Activated CD4-positive, alpha-beta memory T cell treated with anti-CD3 and anti-CD28 coated beads for 36 hours (primary cell): ENCODE measurements at places on chromosomes 13 and 19.

- H3K4me1 ChIP-seq, result peaks cover 3% of the 10 kb centered on the region
- H3K4me3 ChIP-seq, result no peak overlapping the region
Observed at GRCh38 chr19:27748551-27749152, 1464.3 kb downstream of the UQCRFS1 start.

GRCh38 chr19:1567848-1568227, 287 bp downstream of the MEX3D start:
- H3K4me1 ChIP-seq, result no peaks in the 10 kb centered on the region
- H3K27me3 ChIP-seq, result peaks cover 7% of the 10 kb centered on the region
- H3K4me3 ChIP-seq, result no peak overlapping the region

DNA sequence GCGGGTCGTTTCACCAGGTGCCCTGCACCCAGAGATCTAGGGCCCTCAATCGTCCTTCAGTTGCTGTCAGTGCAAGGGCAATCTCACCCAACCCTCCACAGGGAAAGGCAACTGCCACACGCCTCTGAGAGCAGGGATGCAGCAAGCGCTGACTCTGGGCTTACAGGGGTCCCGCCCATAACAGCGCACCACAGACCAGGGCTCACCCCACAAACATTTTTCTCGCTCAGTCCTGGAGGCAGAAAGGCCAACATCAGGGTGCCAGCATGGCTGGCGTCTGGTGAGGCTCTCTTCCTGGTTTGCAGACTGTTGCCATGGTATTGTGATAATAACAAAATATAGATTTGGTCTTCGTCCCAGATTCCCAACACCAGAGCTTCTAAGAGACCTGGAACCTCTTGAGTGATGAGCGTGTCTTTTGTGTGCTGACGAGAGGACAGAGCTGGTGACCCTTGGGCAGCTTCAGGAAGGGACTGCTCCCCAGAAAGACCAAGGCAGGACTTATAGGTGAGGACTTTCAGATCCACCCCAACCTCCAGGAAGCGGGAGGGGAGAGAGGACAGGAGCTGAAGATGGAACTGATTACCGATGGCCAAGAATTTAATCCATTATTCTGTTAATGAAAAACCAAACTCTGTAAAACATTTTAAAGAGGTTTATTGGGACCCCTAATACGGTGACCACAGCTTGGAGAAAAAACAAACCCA, 51.3 kb downstream of the C13orf46 start:
- peaks cover 2% of the 10 kb centered on the region for H3K36me3 ChIP-seq
- H3K27ac ChIP-seq, result no peak overlapping the region
- peaks cover 37% of the 10 kb centered on the region for H3K27me3 ChIP-seq

GRCh38 chr19:3071768-3072167, 9.5 kb upstream of the TLE5 start:
- H3K27ac ChIP-seq, result no peak overlapping the region
- no peaks in the 10 kb centered on the region for H3K36me3 ChIP-seq
- H3K4me3 ChIP-seq, result no peak overlapping the region
- H3K27me3 ChIP-seq, result no peaks in the 10 kb centered on the region
- DNase-seq, result no peak
- peaks cover 4% of the 10 kb centered on the region for H3K4me1 ChIP-seq

- no peak overlapping the region for H3K4me3 ChIP-seq
- H3K4me1 ChIP-seq, result peaks cover 8% of the 10 kb centered on the region
- peaks cover 49% of the 10 kb centered on the region for H3K36me3 ChIP-seq
- H3K27ac ChIP-seq, result no peak overlapping the region
- no peak for DNase-seq
Observed at GRCh38 chr13:33828431-33829129, 10.6 kb downstream of the RFC3 start.

DNA sequence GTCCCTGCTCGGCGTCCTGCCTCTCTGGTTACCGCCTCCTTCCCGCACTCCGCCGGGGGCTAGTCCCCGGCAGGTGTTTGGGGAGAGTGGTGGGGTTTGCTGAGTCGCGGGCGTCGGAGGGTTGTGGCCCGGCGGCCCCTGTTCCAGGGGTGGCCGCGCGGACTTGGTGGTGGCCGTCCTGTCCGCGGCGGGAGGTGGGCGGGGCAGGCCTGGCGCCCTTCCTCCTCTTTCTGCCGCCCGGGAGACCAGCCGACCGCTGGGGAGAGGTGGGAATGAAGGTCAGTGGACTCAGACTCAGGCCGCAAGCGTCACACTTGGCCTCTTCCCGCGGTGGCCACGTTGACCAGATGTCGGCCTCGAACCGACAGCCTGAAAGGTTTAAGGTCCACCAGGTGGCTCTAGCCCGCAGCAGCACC, 61.8 kb downstream of the ZNF723 start:
- peaks cover under 1% of the 10 kb centered on the region for H3K36me3 ChIP-seq
- H3K27ac ChIP-seq, result no peak overlapping the region
- no peak for DNase-seq
